ENCODE measurements at places on chromosomes 6 and 20.
A peak's percentile ranks its signal among the peaks of the same experiment; 100 is the strongest.

GRCh38 chr6:83862776-83863471, 3.4 kb downstream of the CYB5R4 start:
- DNase-seq = no peak

DNA sequence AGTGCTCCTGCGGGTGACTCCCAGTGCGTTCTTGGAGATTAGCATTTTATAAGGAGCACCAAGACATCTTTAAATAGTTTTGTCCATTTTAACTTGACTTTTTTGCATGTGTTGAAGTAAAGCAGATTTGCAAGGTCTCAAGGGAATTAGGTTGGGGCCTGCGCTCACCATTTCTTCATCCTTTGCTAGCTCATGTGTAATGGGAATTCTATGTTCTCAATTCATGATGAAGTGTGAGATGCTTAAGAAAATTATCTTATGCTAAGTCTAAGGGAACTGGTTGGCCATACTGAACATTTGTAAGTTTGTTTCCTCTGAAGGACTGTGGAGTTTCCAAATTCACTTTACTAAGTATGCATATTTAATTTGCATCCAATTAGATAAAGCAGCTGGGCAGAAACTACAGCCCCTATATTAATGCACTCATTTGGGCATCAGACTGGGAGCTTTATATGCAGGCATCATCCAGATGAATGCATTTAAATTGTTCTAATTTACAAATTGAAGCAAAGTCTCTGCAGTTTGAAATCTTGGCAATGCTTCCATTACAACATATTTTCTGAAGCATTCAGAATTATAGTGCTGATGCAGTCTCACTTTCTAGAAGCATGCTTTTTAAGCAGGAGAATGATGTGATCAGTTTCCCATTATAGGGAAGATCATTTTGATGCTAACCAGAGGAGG, 108.3 kb upstream of the AKAP12 start:
- no peak for DNase-seq

GRCh38 chr20:63695424-63696305, 787 bp upstream of the TNFRSF6B start:
- no peak for DNase-seq

DNA sequence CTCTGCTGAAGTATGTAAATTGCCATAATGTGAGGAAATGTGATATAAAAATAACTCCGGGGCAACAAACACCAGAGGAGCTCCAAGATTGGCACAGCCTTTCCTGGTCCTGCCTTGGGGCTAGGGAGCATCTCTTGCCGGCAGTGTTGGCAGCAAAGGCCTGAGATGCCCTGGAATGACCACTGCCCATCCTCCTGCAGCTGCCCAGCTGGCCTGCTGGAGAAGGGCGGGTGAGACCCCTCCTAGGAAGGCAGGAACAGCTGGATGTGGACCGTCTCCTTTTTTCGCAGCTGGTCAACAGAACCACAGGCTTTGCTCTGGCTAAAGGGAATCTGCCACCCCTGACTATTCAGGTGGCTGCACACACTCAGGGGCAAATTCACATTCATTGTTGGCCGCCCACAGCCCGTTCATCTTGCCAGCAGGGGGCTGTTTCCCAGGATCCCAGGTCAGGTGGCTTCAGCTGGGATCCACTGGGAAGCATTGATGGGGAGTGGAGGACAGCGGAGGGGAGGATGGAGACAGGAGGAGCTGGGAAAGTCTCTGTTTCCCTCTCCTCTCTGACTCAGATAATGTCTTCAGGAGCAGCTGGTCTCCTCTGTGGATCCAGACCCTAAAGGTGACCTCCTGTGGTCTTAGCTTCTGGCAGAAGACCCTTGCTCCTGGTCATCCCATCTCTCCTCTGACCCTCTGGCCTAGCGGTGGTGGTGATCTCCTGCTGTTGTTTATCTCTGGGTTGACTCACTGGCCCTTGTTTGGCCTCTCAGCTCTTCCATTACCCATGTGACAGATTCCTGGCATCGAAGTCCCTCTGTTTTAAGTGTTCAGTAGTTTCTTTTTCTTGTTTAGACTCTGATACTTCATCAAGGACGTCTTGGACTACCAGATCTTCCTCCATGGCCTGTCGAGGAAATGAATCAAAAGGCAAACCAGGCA, 336.7 kb downstream of the DHX35 start:
- DNase-seq = no peak

DNA sequence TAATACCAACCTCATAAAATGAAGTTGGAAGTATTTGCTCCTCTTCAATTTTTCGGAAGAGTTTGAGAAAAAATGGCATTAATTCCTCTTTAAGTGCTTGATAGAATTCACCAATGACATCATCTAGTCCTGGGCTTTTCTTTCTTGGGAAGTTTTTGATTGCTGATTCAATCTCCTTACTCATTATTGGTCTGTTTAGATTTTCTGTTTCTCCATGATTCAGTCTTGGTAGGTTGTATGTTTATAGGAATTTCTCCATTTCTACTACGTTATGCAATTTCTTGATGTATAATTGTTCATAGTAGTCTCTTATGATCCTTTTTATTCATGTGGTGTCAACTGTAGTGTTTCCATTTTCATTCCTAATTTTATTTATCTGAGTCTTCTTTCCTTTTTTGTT, 176.9 kb upstream of the PRND start:
- DNase-seq = no peak

DNA sequence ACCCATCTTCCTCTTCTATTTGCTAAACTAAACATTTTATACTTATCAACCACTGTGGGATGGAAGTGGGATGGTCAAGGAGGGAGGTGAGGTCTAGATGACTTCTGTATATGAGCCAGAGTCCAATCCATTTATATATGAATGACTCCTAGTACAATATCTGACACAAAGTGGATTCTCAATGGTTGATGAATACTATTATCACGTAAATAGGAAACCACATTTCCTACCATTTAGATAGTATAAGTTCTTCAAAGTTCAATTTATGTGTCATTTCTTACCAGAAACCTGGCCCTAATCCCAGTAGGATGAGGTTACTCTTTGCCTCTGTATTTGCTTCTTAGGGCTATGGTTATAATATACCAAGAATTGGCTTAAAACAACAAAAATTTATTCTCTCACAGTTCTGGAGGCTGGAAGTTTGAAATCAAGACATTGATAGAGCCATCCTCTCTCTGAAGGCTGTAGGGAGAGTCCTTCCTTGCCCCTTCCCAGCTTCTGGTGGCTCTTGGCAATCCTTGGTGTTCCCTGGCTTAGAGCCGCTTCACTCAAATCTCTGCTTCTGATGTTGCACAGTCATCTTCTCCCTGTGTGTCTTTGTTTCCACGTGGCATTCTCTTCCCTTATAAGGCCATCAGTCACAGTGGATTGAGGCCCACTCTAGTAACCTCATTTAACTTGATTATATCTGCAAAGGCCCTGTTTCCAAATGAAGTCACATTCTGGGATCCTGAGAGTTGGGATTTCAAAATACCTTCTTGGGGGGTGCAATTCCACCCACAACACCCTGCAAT, 41.0 kb upstream of the RAB23 start:
- no peak for DNase-seq

GRCh38 chr20:55140631-55141030, 665.2 kb downstream of the DOK5 start:
- no peak for DNase-seq

GRCh38 chr6:75145976-75146375, 59.9 kb downstream of the COL12A1 start:
- DNase-seq = no peak

GRCh38 chr20:49877386-49877921, 37.9 kb downstream of the SPATA2 start:
- no peak for DNase-seq

GRCh38 chr20:20338133-20338730, 29.7 kb upstream of the INSM1 start:
- DNase-seq = no peak

GRCh38 chr20:61883857-61884393, 181.8 kb downstream of the TAF4 start:
- no peak for DNase-seq

- DNase-seq = peak; percentile 65
Measured at GRCh38 chr6:52063584-52064344, 23.6 kb downstream of the PKHD1 start.

GRCh38 chr6:156185113-156185512, 592.1 kb upstream of the ARID1B start:
- DNase-seq = no peak

- DNase-seq = no peak
Measured at GRCh38 chr6:56528412-56528841, 114.3 kb downstream of the DST start.

GRCh38 chr6:151635741-151636140, 141.9 kb downstream of the CCDC170 start:
- DNase-seq = no peak

DNA sequence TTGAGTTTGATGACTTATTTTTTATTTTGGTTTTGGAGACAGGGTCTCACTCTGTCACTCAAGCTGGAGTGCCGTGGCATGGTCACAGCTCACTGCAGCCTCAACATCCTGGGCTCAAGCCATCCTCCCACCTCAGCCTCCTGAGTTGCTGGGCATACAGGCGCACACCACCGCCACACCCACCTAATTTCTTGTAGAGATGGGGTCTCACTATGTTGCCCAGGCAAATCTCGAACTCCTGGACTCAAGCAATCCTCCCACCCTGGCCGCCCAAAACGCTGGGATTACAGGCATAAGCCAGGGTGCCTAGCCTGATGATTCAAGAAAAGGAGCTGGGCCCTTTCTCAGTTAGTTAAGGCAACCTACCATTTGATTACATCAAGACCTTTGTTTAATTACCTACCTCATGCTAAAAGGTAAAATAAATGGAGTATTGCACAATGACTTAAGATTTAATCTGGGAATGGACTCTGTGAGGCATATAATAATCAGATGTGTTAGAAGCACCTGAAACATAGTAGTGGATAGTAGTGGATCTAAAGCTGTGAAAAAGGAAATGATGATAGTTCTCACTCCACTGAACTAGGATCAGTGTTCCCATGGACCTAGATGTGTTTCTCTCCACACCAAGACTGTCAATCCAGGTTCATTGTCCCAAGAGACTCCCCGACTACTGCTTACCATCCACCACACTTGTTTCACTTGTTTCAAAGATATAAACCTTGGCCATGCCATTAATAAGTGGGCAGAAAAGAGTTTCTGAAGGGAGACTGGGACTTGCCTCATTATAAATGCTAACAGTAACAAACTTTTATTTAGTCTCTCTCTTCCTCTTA, 2.1 kb downstream of the TNFRSF21 start:
- no peak for DNase-seq

- DNase-seq = peak; percentile 50
Measured at GRCh38 chr20:36975099-36975818, 23.8 kb upstream of the SAMHD1 start.

- DNase-seq = no peak
Measured at GRCh38 chr6:169454204-169454871, 200.7 kb upstream of the THBS2 start.

GRCh38 chr6:31158863-31159855, 770 bp downstream of the TCF19 start:
- peak; percentile 35 for DNase-seq

DNA sequence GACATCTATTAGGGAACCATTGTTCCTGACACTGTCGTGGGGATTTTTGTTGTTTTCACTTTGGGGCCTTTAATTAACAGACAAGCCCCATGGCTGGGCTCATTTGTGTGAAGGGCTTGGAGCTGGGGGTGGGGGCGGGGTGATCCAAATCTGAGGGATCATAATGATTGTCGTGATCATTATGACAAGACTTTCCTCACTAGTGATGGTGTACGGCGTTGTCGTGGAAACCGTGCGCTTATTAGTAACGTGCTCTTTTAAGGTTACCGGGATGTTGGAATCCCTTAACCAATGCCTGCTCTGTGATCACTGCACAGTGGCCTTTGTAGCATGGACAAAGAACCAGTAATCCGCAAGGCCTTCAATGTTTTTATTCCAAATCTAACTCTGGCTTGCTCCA, 18.6 kb downstream of the PDYN start:
- DNase-seq = no peak

- no peak for DNase-seq
Measured at GRCh38 chr6:157988700-157989063, 7.0 kb downstream of the SYNJ2 start.

- DNase-seq = peak; percentile 48
Measured at GRCh38 chr6:6315660-6316059, 4.8 kb downstream of the F13A1 start.

DNA sequence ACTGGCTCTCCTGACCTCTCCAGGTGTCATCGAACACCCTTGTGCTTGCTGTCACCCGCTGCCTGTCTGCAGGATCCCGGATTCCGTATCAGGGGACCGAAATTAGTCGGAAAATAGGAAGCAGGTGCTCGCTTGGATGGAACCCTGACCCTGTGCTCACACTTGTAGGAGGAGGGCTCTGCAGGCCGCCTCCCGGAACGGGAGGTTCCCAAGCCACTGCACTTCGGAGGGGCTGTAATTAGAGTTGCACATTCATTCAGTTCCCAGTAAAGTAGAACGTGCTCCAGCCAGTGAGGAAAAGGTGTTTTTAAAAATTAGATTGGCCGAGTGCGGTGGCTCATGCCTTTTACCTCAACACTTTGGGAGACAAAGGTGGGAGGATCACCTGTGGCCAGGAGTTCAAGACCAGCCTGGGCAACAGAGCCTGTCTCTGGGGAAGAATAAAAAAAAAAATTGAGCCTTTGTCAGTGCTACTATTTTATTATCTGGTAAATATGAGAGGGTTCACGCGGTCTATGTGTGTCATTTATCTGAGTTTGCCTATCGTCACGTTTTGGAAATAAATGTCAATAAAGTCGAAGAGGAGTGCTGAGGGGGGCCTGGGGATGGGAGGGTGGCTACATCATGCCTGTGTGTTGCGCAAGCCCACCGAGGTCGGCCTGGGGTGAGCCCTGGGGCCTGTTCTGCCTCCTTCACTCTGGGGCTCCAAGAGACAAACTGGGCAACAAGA, 1.5 kb upstream of the GMEB2 start:
- peak; percentile 77 for DNase-seq

DNA sequence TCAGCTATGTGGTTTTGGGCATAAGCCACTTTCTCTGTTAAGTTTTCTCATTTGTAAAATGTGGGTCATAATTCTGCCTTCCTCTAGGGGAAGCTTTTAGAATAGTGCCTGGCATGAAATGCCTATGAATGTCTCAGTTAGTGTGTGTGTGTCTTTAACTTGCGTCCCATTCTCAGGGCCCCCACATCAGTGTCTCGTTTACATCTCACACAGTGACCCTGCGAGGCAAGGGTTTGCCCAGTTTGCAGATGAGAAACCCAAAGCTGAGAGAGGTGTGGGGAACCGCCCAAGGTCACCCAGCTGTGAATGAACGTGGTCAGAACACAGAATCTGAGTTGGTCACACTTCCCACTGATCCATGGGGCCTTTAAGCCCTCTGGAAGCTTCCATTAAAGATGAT, 14.1 kb downstream of the DYNLRB1 start:
- DNase-seq = no peak

All from stimulated activated CD4-positive, alpha-beta T cell treated with anti-CD3 and anti-CD28 coated beads, Interleukin-2, amount 100 ng/mL, for 24 hours (primary cell).